ENCODE measurements at places on chromosomes 5 and 9. TPM values are rescaled to one million over a fixed set of nuclear protein-coding genes. Genes with fewer than 3 reads are reported as not detected.

CRB2 gene
- 0.09 TPM for total RNA-seq

SLC6A18 gene
- not detected for total RNA-seq

CER1 gene
- total RNA-seq: not detected

IFNA16 gene
- not detected for total RNA-seq

DNA sequence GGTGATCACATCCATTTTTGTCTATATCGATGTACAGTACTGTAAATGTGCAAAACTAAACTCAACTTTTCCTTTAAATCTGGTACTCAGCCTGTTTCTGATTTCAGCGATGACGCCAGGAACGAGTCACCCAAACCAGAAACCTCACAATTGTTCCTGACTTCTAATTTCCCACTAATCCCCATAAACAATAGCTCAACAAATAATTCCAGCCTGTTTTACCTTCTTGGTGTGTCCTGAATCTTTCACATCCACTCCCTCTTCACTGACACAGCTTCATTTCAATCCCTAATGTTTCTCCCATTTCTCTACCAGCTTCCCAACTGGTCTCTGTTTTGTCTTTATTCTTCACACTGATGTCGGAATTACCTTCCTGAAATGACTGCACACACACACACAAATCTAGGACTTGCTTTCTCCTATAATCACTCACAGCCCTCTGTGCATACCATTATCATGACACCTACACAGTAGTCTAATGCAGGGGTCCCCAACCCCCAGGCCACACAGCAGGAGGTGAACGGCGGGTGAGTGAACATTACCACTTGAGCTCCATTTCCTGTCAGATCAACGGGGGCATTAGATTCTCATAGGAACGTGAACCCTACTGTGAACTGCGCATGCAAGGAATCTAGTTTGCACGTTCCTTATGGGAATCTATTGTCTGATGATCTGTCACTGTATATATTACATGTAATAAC lies 97.8 kb upstream of the SLC30A5 start:
- DNase-seq: no peak

- DNase-seq: no peak
These were observed 135.2 kb upstream of the TUSC1 start for GRCh38 chr9:25813478-25813877.

Data from activated CD8-positive, alpha-beta T cell treated with anti-CD3 and anti-CD28 coated beads for 36 hours (primary cell).